DMS153 (cell line): ENCODE measurements at places on chromosomes 7 and 10.

DNA sequence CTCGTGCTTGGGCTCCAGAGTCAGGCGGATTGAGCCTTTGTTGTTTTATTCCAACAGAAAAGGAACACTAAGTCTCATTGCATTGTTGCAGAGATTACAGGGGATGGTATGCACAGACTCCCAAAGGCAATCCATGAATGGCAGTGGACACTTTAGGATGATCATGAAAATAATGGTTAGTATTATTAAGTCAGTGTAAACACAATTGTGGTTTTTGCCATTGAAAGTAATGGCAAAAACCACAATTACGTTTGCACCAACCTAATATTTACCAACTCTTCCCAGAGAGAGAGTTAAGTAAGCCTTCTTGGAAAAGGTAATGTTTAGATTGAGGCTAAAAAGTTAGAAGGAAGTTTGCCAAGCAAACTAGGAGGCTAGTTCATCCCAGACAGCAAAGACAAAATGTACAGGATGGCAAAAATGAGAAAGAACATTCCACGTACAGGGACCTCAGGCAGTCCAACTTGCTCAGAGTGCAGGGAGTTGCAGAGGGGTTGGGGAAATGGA, 72.9 kb upstream of the AMPH start:
- DNase-seq: peak; percentile 38

- DNase-seq: no peak
Measured at GRCh38 chr7:76047305-76047810, 442 bp downstream of the STYXL1 start.

DNA sequence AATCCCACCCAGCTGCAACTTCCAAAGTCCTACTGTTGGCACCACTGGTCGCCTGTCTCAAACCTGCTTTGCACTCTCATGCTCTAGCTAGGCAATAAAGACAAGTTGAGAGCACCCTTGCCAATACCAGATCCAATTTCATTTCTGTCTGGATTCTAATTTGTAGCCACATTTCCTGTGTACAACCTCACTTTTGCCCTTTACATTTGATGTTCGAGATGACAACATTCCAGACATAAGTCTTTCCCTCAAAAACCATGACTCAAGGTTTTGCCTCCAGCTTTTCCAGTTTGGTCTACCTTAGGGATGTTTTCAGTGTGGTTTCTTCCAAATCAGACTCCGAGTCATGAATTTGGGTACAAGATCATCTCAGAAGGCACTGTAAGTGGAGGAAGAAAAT, 309.0 kb downstream of the GPAM start:
- DNase-seq: no peak

- DNase-seq: no peak
Measured at GRCh38 chr10:72625276-72625607, 637 bp downstream of the MICU1 start.

DNA sequence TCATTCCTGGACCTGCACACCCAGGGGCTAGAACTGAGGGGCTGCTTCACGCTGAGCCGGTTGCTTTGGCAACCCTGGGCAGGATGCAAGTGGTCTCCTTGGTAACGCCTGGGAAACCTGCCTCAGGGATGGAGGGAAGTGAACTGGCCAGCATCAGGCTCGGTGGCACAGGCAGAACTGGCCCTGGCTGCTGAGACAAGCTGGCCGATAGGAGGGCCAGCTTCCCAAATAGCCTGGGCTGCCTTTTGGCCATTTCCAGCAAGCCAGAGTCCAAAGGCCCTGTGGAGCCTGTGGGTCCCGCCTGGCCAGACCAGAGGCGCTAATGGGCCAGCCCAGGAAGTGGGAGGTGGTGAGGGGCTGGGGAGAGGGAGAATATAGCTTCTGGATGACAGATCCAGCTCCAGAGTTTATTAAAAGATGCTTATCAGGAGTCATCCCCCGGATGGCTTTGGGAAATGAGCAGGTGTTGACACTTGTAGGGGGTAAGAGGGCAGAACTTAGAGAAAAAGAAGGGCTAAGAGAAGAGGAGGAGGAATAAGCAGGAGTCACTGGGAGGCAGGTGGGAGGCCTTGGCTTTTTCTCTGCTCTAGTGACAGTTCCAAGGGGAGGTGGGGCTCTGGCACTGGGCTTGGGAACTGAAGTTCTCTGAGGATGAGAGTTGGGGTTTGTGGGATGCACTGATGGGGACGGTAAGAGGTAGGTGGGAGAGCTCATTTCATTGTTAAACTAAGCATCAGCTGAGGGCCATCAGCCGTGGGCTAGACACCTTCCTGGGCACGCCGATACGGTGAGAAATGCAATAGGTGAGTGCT, 9.6 kb downstream of the NEURL1 start:
- no peak for DNase-seq

DNA sequence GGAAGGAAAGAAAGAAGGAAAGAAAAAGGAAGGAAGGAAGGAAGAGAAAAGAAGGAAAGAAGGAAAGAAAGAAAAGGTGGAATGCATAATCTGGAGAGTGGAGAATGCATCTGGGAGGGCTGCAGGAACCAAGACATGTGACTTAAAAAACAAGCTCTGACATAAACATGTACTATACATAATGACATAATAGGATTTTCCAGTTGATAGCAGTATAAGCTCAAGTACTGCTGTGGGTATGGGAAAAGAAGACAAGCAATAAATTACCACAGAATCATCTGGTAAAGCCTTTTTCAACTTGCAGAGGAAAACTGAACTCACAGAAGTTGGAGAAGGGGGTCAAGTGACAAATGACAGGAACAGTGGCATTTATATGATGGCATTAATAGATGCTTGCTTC, 345.9 kb downstream of the PLXDC2 start:
- DNase-seq: no peak

DNA sequence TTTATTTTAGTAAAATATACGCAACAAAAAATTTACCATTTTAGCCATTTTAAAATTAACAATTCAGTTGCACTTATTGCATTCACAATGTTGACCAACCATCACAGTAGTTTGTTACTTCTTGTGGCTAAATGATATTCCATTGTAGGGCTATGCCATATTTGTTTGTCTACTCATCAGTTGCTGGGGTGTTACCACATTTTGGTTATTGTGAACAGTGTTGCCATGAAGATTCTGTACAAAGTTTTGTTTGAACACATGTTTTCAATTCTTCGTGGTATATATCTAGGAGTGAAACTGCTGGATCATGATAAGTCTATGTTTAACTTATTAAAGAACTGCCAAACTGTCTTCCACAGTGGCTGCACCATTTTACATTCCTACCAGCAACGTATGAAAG, 46.3 kb upstream of the ZNF365 start:
- DNase-seq: no peak

DNA sequence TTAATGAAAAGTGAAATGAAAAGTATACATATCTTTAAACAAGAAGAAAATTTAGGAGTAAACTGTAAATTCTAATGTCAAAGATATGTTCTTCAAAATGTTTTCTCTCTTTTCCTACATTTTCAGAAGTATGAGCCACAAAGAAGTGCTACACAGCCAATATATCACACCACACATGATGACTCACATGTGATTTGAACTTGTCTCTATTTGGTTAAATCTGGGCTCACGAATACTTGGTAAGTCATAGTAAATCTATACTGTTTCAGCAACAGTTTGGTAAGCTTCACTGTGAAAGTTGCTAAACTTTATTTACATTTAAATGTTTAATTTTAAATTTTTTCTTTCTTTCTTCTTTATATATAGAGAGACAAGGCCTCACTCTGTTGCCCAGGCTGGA, 380.6 kb upstream of the IGFBP3 start:
- no peak for DNase-seq

DNA sequence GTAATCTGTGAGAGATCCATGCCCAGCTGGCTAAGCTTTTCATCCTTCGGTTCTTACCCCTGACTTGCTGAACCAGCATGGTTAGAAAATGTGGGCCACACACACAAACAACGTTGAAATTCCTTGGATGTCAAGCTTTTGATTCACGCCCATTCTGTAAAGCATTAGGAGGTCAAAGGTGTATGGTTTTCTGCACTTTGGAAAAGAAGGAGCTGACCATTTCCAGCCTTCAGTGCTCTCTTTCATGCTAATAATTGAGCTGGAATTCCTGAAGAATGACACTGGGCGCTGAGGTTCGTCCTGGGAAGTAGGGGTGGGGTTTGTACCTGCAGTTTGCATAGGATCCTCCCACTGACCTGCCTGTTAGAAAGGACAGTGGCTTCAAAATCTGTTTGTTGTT, 23.1 kb downstream of the KLF6 start:
- no peak for DNase-seq

GRCh38 chr7:16526742-16527540, at the start of gene LRRC72:
Gene LRRC72 (plus strand): TSS chr7:16526825. CDS start chr7:16526953, 128 bp downstream.
- no peak for DNase-seq

- no peak for DNase-seq
Measured at GRCh38 chr10:114885443-114885842, 52.6 kb upstream of the TRUB1 start.

DNA sequence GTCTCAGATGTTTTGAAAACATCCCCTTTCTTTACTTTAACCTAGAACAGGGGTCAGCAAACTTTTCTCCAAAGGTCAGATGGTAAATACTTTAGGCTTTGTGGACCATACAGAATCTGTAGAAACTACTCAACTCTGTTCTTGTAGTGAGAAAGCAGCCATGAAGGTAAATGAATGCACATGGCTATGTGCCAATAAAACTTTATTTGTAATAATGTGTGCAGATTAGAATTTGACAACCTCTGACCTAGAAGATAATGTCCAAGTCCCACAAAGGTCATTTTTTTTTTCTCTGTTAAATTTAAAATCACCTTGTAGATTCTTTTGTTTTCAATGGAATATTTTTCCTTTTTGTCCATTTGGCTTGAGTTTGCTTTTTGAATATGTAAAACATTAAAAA, 17.2 kb downstream of the OIT3 start:
- no peak for DNase-seq

- DNase-seq: no peak
Measured at GRCh38 chr7:155543011-155543876, 3.1 kb downstream of the CNPY1 start.

DNA sequence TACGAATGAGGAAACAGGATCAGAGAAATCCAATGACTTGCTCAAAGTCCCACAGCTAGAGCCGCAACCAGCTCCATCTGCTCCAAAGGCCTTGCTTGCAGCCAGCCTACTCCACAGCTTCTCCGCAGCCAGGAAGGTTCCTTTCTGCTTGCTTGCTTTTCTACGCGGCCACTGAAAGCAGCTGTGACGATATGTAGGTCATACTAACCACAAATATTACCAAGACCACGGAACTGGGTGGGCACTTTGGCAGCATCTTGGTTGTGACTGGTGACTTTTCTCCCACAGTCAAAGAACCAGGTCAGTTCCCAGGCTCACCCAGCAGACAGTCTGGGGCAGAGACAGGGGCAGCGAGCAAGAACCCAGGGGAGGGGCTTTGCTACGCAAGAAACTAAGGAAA, 86.4 kb downstream of the FAM53B start:
- DNase-seq: no peak

- no peak for DNase-seq
Measured at GRCh38 chr10:116973371-116973905, 31.5 kb downstream of the SHTN1 start.

- no peak for DNase-seq
Measured at GRCh38 chr7:20232848-20233247, 15.7 kb upstream of the MACC1 start.

DNA sequence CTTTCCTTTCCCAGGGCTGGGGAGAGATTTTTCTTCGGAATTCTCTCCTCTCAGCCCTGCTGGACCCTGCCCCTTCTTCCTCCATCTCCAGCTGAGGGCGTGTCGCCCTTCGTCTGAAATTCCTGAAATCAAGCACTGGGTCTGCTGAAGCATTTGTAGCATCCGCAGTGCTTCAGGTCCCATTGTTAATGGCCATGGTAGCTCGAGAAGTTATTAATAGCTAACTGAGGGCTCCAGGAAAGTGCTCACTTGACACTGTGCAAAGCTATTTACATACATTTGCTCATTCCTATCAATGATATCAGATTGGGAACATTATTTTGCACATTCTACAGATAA, 515 bp downstream of the FAM149B1 start:
- no peak for DNase-seq

DNA sequence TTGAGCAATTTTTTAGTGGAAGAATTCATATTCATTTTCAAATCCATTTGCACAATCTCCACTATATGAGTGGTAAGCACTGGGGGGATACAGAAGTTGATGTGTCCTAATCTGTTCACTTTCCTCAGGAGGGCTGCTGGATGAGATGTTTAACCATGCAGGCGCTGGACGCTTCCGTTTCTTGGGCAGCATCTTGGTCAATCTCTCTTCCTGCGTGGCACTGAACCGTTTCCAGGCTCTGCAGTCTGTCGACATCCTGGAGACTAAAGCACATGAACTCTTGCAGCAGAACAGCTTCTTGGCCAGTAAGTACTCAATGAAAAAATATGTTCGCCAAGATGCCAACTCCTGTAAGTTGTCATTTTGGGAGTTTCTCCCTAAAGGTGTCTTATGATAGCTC, 179.3 kb downstream of the ABCA13 start:
- no peak for DNase-seq

DNA sequence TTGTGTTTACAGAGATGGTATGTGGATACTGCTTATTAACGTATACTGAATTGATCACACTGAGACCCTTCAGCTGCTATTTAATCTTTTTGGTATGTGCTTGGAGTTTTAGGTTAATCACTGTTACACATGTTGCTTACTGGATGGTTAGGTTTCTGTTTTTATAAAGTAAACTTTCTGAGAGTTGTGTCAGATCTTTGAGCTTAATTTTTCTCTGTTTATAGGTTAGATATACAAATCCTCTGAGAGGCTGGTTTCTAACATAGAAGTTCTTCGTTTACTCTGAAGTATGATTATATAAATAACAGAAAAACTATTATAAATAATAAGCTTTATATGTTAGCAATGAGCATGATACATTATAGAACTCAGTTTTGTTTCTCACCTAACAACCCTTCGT, 123.1 kb downstream of the NSUN6 start:
- no peak for DNase-seq

GRCh38 chr10:132099389-132100090, 33.8 kb downstream of the JAKMIP3 start:
- DNase-seq: no peak

DNA sequence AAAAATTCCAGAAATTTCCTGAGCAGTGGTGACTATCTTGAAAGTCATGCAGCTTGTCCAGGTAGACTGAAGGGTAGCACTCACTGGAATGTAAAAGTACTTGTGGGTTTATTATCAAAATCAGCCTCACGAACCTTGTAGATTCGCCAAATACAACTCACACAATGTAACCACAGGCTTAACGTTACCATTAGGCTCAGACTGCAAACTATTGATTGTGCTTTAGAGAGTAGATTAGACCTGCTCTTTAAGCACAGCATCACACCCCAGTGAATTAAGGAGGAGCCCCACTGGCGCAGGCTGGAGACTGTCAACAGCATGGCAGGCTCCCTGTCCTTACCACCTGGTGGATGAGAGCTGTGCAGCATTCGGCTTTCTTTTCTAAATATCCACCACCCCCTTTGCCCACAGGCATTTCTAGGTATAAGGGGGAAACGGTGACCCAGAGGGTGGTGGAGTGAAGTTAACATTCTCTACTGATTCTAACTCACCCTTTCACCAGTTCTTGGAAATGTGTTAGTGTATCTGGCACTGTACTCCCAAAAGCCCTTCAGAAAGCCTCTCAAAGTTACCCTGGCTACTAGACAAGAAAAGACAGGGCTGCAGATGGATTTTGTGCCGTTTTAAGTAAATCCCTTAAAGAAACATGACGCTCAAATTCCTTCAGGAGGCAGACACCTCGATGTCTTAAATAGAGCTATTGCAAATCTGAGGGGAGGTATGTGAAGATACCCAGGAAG, 56.6 kb downstream of the GSDME start:
- no peak for DNase-seq
